H7 (cell line): ENCODE measurements at places on chromosomes 3 and 15.

DNA sequence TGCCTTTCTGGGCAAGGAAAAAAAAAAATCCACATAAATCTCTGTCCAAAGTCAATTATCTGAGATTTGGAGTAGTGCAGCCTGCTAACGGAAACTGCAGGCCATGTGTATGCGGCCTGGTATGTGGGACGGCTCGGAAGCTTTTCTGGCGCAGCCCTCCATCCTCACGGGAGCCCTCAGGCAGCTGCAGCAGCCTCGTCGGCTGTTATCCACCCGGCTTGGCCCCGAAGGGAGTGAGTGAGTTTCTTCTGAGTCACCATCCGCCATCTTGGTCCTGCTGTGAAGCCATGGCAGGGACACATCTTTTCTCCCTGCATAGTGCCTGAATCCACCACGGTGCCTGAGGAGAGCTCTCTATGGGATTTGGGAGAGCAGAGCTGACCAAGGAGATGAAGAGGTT is 62.8 kb downstream of the POLR2M start:
- no peak for DNase-seq

DNA sequence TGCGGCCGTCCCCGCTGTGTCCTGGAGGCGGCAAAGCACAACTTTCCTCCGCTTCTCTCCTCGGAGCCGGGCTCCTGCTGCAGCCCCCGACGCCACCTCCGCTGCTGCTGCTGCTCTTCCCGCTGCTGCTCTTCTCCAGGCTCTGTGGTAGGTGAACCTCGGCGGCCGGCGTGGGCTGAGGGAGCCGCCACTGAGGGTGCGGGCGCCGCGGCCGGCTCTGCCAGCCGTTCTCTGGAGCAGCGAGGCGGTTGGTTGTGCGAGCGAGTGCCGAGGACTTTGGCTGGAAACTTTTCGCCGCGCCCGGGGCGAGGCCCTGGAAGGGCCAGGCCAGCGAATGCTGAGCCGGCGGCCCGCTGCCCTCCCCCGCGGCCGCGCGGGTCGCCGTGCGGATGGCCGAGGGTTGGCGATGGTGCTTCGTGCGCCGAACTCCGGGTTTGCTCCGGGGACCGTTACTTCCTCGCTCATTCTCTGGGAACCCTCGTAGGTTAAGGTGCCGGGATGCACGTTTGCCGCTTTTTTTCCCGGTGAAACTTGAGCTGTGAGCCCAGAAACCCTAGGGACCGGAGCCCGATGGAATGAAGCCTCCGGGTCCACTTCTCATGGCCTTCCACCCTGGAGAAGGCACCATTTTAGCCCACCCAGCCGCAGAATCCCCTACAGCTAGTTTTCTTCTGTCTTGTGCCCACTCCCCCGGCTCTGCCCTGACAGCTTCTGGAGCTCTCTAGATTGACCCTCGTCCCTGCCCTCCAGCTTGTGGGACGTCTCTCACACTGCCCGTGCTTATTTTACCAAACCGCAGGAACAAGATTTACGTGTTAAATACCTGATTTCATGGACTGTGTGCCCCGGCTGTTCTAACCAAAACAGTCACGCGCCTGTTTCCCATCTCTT is 660 bp downstream of the NECTIN3 start:
- peak; percentile 39 for DNase-seq

DNA sequence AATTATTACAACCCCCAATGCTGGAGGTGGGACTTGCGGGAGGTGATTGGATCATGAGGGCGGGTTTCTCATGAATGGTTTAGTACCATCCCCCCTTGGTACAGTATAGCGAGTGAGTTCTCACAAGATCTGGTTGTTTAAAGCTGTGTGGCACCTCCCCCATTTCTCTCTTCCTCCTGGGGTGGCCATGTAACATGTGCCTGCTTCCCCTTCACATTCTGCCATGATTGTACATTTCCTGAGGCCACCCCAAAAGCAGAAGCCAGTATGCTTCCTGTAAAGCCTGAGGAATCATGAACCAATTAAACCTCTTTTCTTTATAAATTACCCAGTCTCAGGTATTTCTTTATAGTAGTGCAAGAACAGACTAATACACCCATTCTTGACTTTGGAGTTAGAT is 20.3 kb upstream of the PROK2 start:
- no peak for DNase-seq

- DNase-seq = no peak
Measured at GRCh38 chr3:148823026-148823425, 4.6 kb upstream of the CPB1 start.

GRCh38 chr3:192879346-192880031 is 38.2 kb downstream of the MB21D2 start:
- peak; percentile 79 for DNase-seq

DNA sequence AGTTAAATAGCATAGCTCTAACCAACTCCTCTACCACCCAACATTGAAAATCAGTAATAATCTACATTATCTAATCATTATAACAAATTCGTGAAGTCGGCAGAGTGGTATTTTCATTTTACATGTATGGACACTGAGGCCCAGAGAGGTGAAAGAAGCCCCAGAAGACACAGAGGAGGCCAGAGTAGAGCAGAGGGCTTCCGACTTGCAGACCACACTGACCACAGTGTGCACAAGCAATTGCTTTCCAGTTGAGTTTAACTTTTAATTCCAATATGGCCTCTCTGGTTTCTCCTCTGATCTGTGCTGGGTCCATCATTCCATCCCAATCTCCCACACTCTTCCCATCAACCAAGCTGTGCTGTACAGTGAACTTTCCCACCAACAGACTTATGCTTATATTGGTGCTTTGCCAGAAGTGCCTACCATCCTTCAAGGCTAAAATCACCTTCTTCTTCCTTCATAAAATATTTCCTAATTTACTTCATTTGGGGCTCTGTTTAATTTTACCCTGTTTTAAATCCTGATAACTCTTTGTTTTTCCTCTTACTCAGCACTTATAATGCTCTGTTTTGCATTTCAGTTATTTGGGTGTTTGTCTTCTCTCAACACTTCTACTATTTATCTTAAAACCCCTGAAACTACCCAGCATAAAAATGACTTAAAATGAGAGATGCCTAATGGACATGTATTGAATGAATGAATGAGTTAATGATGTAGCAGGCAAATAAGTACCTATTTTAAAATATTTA is 81.8 kb upstream of the TNFSF10 start:
- no peak for DNase-seq

DNA sequence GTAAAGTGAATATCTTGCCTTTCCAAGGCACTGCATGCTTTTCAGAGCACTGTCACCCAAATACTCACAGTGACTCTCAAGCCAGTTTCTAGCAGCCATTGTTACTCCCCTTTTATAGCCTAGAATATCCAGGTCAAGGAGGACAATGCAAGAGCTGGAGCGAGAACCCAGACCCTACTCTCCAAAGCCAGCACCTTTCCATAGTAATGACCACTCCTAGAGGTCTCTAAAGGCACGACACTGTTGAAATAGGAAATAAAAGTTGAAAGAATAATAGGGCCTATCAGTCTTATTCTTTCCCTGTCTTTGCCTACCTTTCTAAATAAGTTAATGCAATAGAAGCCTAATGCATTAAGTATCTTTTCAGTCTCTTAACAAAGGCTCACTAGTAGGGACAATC is 33.6 kb upstream of the DUT start:
- no peak for DNase-seq

GRCh38 chr15:88491158-88491557 is 23.6 kb downstream of the MRPS11 start:
- peak; percentile 70 for DNase-seq

DNA sequence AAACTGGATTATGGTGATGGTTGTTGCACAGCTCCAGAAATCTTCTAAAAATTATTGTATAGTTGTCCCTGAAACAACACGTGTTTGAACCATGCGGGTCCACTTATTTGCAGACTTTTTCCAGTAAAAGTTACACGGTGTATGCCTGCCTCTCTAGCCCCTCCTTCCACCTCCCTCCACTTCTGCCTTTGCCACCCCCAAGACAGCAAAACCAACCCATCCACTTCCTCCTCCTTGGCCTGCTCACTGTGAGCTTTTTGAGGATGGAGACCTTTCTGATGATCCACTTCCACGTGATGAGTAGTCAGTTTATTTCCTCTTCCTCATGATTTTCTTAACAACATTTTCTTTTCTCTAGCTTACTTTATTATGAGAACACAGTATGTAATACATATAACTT is 5.4 kb downstream of the CYFIP1 start:
- DNase-seq = no peak
